ENCODE measurements at places on chromosomes 2 and 18.

DNA sequence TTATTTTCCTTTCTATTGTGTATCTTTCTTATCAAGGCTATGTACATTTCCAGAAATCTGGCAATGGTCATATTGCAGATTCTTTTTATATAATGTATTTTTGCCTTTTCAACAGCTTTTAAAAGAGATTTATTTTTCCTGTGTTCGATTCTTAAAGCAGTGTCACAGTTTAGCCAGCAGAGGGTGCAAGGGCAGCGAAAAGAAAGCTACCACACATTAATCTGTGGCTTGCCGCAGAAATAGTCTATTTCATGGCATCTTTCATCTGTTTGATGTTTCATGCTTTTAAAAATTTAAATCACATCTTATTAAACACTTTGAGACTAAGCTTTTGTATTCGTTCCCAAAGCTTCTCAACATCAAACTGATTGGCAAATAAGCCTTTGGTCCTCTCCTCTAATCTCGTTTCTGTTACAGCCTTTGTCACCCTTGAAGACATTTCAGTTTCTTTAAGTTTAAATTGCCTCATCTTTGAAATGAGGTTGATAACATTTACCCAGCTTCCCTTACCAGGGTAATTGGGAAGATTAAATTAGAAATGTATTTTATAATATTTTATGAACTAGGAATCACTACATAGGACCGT, 73.3 kb downstream of the PIK3C3 start:
- no peak for DNase-seq

- no peak for DNase-seq
Measured at GRCh38 chr2:69163109-69163508, 150.1 kb downstream of the ANTXR1 start.

- DNase-seq, result no peak
Measured at GRCh38 chr2:37648331-37649011, 23.0 kb downstream of the CDC42EP3 start.

DNA sequence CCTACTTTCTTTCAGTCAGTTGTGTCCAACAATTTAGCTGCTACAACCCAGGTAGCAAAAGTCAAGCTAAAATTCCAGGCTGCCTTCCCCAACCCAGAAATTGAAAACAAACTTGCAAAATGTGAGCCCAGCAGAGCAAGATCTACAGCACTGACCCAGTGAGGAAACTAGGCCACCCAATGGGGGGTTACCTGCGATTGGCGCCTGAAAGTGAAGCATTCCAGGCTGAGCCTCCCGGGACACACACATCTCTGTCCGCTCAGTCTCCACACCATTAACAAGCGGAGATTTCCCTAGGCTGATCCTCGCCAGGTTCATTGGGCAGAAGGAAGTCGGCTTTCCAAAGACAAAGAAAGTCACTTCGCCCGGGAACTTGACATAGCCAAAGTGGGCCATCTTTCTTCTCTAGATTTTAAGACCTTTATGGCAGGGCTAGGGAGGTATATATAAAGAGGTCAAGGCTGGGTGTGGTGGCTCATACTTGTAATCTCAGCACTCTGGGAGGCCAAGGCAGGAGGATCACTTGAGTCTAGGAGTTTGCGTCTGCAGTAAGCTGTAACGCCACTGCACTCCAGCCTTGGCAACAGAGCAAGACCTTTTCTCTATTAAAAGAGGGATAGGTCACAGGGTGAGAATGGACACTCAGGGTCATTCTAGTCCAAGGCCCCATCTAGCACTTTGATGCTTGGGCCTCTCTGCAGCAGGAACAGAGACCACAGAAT, 53.6 kb downstream of the TTC32 start:
- DNase-seq, result no peak

DNA sequence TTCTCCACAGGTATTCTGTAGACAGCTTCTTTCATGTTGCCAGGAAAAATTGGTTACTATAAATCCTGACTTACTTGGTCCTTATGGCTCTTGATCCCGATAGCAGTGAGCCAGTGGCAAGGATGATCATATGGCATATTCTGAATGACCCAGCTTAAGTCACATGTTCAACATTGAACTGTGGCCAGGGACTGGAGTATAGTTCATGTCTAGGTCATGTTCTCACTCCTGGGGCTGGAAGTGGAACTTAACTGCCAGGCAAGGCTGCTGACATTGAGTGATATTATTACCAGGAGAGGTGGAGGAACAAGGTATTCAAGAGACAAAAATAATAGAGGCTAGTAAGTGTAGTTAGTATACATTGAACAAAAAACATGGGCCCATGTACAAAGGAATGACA, 26.2 kb downstream of the R3HDM1 start:
- DNase-seq, result no peak

DNA sequence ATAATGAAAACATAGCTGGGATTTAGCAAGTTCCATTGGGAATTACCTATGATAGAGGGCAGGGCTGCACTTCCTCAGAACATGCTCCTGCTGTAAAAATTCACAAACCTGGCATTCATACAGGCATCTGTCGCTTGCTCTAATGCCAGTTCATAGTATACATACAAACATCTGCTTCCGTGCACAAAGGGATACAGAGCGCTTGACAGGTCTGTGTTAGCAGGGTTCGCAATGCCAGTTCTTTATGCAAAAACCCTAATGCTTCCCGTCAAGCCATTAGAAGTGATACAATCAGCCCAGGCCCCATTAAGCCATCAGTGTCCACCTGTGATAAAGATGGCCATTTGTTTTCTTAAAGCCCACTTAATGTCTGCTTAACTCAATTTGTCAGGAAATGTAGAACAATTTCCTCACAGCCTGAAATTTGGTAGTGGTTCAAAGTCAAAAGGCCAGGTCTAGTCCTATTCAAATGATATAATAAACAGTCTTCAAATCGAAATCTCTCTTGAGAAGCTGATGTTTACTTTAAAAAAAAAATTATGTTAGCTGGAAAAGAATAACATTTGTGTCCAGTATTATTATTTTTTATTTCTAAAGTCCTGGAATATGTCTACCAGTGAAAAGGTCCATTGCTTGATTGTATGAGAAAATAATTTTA, 556.3 kb downstream of the ARHGAP15 start:
- no peak for DNase-seq

- no peak for DNase-seq
Measured at GRCh38 chr2:205494537-205495235, 187.6 kb upstream of the NRP2 start.

DNA sequence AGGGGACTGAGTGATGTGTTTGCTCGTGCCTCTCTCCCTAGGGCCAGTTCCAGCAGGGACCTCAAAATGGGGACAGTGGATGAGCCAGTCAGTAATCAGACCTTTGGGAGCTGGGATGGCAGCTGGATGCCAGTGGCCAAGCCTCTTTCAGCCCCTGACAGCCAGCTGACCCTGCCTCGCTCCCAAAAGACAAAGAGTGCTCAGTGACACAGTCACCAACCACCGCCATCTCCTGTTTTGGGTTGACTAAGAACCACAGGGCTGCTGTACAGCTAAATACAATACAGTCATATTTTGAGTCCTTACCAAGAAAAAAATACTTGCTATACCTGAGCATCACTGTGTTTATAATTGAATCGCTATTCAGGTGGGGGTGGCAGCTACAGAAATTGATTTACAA, 75.7 kb downstream of the POU3F3 start:
- no peak for DNase-seq

- peak; percentile 74 for DNase-seq
Measured at GRCh38 chr2:238320246-238320647, at the start of gene TRAF3IP1. Gene TRAF3IP1 (plus strand): TSS chr2:238320518. CDS start chr2:238320663, 145 bp downstream.

- no peak for DNase-seq
Measured at GRCh38 chr2:95208106-95208505, 785 bp downstream of the ZNF892 start.

- DNase-seq, result no peak
Measured at GRCh38 chr2:15931319-15931890, 8.9 kb upstream of the MYCN start.

DNA sequence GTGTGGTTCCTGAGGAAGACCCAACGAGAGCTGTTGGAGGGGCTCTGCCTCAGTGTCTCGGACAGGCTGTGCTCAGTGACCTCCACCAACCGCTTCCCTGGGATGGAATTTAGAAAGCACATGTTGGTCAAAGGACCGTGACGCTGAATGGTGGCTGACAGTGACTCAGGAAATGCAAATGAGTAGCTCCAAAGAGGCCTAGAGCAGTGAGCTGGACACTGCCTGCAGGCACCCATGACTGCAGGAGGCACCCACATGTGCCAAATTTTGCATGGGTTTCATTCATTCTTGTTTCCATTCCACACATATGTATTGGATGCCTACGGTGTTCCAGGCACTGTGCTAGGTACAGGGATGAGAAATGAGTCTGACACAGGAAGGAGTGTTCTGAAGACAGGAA, 46.4 kb downstream of the ACKR3 start:
- DNase-seq, result no peak

GRCh38 chr2:162177301-162177700, 25.3 kb upstream of the GCG start:
- DNase-seq, result no peak

GRCh38 chr2:67585400-67585799, 188.3 kb downstream of the ETAA1 start:
- DNase-seq, result no peak

- no peak for DNase-seq
Measured at GRCh38 chr2:199991691-199992090, 36.3 kb downstream of the MAIP1 start.

GRCh38 chr2:241035818-241036396, 37.5 kb downstream of the SNED1 start:
- no peak for DNase-seq

DNA sequence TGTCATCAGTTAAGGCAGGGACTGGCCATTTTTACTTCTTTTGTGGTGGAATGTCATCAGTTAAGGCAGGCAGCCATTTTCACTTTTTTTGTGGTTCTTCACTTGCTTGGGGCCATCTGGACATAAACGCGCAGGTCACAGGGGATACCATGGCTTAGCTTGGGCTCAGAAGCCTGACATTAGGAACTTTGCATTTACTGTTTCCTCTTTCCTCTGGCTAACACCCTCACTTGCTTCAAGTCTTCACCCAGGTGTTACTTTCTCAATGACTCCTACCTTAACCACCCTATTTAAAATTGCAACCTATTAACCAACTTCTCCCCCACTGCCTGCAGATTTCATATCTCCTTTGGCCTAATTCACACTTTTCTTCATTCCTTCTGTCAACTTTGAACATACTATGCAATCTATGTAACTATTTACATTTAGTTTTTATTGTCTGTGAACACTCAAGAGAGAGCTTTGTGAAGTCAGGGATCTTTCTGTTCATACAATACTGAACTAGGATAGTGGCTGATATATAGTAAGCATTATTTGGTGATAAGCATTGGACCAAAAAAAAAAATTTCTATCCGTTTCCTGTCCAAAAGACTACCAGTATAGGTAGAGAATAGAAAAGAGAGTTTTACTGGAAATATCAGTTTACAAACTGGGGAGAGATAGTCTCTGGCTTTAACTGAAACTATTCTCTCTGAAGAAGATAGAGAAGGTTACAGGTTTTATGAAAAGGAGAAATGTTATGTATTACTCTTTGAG, 600.1 kb upstream of the ZNF804A start:
- DNase-seq, result no peak

DNA sequence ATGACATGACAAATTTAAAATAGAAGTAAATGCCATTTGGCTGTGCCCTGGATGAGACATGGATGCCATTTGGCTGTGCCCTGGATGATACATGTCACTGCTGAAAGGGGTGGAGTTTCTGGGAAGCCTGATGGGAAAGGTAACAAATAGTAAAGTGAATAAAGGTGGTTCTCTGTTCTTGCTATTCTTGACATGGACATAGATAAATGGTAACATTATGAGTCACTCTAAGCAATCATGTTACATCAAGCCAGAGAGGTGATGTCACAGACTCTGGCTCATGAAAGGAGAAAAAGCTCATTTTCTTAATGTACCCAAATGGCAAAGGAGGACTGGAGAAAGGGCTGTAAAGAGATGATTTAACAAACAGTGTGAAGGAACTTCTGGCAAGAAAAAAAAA, 86.4 kb downstream of the EML6 start:
- no peak for DNase-seq

GRCh38 chr18:57466307-57466706, 31.1 kb downstream of the ONECUT2 start:
- no peak for DNase-seq

DNA sequence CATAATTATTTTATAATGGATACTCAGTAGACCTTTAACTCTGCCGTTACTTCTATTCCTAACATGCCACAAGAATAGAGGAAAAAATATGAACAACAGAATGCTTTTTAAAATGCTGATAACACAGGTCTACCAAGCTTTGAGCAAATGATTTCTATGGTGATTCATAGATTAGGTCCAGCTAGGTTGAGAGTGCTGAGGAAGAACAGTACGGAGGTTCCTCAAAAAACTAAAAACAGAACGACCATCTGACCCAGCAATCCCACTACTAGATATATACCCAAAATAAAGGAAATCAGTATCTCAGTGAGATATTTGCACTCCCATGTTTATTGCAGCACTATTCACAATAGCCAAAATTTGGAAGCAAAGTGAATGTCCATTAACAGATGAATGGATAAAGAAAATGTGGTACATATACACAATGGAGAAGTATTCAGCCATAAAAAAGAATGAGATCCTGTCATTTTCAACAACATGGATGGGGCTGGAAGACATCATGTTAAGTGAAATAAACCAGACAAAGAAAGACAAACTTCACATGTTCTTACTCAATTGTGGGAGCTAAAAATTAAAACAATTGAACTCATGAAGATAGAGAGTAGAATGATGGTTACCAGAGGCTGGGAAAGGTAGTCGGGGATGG, 111.6 kb upstream of the SERTAD2 start:
- DNase-seq, result no peak

- DNase-seq, result no peak
Measured at GRCh38 chr2:3179208-3179607, 198.4 kb downstream of the EIPR1 start.

- DNase-seq, result no peak
Measured at GRCh38 chr2:138023298-138023697, 59.0 kb downstream of the HNMT start.

DNA sequence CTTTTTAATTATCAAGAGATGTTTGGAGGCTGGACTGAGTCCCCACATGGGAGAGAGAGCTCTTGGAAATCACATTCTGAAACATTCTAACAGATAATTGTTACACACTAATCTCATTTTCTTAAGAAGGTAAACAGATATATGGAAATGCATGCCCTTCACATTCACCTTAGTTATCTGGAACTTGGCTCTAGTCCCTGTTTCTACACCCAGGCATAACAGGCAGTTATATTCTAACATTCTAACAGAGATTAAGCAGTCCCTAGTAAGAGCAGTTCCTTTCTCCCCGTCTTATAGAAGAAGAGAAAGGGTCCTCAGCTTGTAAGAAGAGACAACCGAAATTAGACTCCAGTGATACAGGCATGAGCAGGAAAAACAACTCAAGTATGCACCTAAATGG, 385.4 kb downstream of the SOX11 start:
- no peak for DNase-seq

- no peak for DNase-seq
Measured at GRCh38 chr18:61949946-61950345, 57.1 kb upstream of the RNF152 start.

DNA sequence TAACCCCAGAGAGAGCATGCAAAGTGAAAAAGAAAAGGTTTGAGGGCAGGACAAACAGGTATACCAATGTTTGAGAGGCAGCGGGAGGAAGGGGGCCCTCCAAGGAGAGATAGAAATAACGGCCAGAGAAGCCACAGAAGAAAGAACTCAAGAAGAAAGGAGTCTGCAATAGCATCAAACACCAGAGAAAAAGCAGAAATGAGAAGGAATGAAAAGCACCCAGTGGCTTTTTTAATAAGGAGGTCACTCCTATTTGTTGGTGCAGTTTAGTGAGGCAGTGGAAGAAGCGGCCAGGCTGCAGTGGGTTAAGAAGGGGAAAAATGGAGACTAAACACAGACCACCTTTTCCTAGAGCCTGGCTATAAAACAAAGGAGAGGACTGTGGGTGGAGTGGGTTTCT, 177.2 kb downstream of the THADA start:
- DNase-seq, result no peak

- DNase-seq, result no peak
Measured at GRCh38 chr18:13183359-13183758, 35.2 kb upstream of the LDLRAD4 start.
